ENCODE measurements at places on chromosomes 2 and 18.

DNA sequence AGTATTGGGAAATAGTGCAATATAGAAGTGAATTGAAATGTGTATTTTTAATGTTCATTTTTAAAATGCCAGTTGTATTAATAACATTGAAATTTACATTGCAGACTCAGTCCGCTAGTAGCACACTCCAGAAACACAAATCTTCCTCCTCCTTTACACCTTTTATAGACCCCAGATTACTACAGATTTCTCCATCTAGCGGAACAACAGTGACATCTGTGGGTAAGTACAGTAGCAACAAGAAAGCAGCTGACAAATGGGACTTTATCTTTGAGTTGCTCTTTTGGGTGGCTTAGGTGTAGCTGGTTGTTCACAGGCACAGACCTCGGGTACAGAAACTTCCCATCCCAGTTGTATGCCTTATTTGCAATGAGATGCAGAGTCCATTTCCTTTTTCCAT is 118.2 kb upstream of the IL1R2 start:
- DNase-seq: no peak

DNA sequence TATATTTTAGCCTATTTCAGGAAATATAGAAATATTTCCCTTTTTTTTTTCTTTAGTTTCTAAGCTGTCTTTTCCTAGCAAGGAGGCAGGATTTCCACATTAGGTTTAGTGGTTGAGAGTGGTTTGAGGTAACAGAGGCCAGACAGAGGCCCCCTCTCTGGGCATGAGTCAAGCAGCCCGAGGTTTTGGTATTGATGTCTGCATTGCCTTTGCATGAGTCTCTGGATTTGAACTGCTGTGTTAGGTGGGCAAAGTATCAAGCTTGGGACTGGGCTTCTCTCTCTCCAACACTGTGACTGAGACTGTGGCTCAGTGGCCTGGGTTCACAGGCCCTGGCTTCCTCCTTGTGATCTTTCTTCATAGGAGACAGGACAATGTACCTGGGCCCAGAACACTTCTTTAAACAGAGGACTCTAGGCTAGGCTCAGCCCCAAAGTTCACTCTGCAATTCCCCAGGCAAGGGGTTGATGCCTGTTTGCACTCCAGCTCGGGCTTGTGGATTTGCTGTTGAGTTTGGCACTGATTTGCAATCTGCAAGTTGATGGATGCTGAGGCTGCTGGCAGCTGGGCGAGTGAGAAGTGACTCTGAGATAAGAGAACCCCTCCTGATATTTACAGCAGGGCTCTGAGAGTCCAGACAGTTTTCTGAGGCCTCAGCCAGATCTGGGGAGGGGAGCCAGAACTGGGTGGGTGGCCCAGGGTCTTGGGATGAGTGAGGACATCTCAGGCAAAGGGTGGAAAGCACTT is 271.2 kb downstream of the EN1 start:
- no peak for DNase-seq

- DNase-seq: no peak
Measured at GRCh38 chr18:9160014-9160413, 23.4 kb downstream of the ANKRD12 start.

- peak; percentile 32 for DNase-seq
Measured at GRCh38 chr18:26656944-26657536, 108.7 kb upstream of the KCTD1 start.

GRCh38 chr2:20173064-20173463 is 51.9 kb downstream of the SDC1 start:
- no peak for DNase-seq

DNA sequence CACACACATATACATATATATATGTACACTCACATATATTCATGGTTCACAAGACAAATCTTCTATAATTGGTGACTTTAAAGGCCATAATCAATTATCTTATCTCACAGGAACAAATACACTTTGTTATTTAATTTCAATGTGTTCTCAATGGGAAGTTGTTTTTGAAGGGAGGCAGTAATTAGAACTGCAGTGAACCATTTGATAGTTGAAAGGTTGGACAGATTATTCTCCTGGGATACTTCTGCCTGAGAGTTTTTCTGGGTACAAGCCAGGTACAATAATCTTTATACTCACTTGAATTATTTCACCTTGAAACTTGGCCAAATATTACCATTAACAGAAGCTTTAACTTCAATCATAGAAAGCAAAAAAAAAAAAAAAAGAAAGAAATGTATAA is 546.6 kb upstream of the LRRTM4 start:
- DNase-seq: no peak

GRCh38 chr18:62710417-62710816 is 4.9 kb upstream of the PHLPP1 start:
- no peak for DNase-seq

- no peak for DNase-seq
Measured at GRCh38 chr2:85772019-85772745, 18.4 kb downstream of the ATOH8 start.

DNA sequence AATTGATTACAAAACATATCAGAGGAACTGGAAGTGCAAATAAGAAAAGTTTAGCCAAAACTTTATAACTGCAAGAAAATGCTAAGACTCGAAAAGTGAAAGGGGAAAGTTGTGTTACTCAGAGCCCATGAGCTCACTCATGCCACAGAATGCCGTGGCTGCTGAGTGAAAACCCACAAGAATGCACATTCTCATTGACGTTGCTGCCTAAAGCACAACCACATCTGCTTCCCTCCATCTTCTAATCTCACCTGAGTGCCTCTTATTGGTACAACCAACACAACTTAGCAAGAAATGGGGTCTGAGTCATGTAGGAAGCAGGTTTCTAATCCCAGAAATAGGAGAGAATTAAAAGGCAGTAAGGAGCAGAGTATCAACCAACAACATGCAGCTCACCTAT is 259.7 kb downstream of the LNPK start:
- no peak for DNase-seq

DNA sequence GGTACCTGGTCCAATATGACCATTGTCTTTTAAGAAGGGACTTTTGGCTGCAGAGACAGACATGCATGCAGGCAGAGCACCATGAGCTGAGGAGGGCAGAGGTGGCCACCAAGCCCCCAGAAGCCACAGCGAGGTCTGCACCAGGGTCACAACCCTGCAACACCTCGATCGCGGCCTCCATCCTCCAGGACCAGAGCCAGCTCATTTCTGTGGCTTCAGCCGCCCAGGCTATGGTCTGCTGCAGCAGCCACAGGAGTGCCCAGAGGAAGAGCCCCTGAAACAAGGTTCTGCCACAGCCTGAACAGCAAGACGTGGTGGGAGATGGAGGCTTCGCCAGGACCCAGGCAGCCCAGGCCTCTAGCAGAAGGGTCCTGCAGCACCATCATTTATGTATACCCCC is 53.9 kb downstream of the ANKMY1 start:
- DNase-seq: no peak

GRCh38 chr2:185787227-185788145 is 48.9 kb downstream of the FSIP2 start:
- DNase-seq: no peak

GRCh38 chr18:3321133-3321812 is 59.3 kb downstream of the MYL12B start:
- DNase-seq: no peak

DNA sequence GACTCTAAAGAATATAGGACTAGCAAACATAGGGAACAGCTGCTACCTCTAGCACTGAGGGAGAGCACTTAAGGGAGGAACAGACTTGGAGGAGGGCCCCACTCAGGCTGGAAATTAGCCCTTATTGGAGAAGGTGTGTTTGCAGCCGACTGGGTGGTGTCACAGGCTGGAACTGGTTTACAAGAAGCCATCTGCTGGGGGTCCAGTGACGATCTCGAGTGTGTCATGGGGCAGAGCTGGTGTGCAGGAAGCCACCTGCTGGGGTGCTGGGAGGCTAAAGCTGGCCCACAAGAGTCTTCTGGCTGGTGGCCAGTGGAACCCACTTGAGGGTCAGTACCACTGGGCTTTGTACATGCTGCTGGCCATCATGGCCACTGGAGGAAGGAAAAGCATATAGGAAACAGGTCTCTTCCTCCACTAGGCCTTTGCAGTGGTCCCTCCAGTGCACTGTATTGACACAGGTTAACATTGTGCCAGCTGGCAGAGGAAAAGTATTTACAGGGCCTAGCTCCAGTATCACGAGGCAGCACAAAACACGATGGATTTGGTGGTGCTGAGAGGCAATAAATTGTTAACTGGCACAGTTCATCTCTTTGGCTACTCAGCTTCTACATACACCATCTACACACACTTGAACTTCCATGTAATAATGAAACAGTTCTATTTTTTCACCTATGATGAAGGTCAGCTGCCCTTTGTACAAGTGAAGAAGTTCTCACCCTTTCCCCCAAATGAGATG is 43.6 kb downstream of the MAP3K20 start:
- DNase-seq: no peak

DNA sequence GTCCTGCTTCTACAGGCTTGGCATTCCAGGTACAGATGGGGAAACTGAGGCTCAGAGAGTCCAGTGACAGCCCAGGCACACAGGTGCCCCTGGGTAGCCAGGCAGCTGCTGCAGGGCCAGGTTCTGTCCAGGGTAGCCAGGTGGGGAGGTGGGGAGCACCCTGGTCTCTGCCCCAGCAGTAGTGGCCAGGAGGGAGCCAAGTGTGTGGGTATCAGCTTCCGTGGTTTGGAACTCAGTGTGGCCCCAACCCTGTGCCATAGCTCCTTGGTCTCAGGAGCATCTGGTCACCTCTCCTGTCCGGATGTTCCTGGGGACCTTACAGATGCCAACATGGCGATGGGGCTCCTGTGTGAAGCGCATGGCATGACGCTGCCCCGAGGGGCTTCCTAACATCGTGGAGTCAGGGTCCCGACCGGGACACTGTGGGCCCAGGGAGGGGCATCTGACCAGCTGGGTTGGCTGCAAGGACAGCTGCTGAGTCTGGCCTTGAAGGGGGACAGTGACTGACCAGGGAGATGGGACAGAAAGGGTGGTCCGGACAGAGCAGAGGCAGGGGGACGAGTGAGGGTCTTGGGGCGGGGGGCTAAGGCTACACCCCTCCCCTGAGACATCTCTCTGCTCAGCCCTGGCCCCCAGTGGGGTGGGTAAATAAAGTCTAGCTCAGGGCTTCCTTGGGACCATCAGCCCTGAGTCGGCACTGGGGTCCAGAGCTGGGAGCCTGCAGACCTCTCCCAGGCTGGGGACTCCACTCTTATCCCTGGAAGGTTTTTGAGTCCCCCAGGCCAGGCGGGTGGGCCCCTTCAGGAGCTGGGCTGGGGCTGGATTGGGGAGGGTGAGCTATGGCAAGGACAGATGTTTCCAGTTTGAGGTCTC is 76.0 kb upstream of the SMAD7 start:
- no peak for DNase-seq

DNA sequence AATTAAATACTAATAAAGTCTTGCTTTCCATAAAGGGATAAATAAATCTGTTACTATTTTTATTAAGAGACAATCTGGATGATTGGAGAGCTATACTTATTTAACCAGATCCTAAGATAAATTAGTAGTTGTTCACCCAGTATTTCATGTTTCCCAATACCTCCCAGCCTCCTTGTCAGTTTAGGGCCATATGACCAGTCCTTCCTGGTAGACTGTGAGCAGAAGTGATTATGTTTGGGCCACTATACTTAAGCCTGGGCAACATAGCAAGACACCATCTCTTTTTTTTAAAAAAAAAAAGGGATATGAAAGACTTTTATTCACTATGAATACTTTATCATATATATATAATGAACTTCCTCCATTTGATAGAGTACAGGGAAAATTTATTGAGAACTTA is 48.8 kb upstream of the PPM1B start:
- no peak for DNase-seq

DNA sequence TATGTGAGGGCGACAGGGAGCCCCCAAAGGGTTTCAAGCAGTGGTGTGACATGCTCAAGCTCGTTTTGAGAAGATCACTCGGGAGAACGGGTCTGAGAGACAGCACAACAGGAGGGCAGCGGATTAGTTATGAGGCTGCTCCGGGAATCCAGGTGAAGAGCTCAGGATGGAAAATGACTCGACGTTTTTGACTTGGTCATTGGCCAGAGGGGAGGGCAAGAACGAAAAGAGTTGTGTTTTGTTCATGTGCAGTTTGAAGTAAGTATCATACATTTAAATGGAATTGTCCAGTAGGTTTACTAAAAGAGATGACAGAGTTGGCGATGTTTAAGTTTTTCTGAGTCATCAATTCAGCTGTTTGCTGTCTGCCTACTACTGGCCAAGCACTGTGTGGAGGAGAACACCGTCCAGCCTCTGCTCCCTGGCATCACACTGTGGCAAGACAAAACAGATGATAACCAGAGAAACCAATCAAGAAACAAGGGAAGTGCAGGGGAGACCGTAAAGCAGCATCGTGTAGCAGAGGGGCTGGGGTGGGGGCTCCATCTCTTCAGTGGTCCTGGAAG is 25.3 kb upstream of the ANXA4 start:
- DNase-seq: no peak

- no peak for DNase-seq
Measured at GRCh38 chr2:229141424-229142025, 129.6 kb downstream of the PID1 start.

- DNase-seq: no peak
Measured at GRCh38 chr2:144703852-144704708, 184.2 kb upstream of the ZEB2 start.

- no peak for DNase-seq
Measured at GRCh38 chr2:159658881-159659873, 42.8 kb upstream of the BAZ2B start.

DNA sequence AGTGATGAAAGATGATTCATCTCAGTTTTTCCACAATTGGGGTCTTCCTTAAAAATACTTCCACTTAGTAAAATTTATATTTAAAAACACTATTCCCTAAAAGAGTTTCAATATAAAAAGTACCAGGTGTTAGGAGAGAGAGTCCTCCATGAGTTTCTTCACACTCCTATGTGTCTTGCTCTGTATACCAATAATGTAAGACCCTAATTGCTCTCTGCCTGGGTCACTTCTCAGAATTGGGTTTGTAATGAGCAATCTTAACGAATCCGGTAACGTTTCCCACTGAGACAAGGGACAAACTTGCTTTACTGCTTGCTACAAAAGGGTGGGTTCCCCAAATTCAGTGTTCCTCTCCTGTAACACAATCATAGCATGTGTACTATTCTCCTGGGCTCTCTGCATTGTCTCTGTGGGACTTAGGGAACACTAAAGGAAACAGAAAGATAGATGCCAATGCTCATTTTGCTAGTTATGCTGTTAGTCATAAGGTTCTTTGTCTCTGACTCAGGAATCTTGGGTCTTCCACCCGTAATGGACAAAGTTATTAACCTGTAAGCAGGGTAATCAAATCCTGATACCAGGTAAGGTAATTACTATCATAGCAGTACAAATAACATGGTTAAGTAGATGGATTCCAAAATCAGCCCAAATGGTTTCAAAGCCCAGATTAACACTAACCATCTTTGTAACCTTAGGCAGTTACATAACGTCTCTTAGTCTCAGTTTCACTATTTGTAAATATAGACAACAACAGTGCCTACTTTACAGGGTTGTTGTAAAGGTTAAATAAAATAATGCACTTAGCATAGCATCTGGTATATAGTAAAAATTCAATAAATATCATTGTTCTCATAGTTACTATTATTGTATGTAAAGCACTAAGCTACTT is 46.3 kb downstream of the ITSN2 start:
- DNase-seq: no peak

All from T-helper 2 cell (primary cell).